ENCODE measurements at places on chromosomes 11 and 22.

- DNase-seq: no peak
Measured at GRCh38 chr11:95917193-95918036, 6.5 kb downstream of the MTMR2 start.

GRCh38 chr22:42931421-42932196 is 74.5 kb upstream of the ARFGAP3 start:
- peak; percentile 70 for DNase-seq

GRCh38 chr22:42938976-42939375 is 76.0 kb downstream of the PACSIN2 start:
- no peak for DNase-seq

- no peak for DNase-seq
Measured at GRCh38 chr11:34537636-34538035, 24.0 kb upstream of the ELF5 start.

DNA sequence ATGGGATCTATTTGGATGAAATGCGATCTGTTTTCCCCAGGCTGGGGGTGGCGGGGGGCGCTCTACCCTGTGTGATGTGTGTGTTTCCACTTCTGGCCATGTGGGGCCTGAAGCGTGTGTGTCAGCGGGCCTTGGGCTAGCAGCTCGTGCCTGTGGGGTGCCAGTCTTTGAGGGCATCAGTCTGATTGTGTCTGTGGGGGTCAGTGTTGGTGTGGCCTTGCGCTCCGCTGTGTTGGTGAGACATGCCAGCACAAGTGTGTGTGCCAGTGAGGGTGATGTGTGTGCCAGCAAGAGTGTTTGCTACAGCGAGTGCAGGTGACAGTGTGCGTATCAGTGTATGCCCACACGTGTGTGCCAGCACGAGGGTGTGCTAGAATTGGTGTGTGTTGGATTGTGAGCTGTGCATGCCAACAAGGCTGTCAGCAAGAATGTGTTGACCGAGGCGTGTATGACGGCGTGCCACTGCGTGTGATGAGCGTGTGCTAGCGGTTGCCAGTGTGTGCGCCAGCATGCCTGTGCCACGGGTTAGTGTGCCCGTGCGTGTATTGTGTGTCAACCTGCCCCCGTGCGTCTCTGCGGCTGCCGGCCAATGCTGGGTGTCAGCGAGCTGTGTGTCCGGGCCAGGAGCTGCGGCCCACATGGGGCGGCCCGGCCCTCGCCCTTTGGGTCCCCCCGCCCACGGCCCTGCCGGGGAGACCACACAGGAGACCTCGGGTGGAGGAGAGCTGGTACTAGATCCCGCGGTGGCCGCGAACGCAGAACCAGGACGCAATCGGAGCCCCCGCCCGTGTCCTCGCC is 519 bp downstream of the ARRB1 start:
- peak; percentile 53 for DNase-seq

GRCh38 chr11:93614173-93614722 is 47.2 kb upstream of the CEP295 start:
- no peak for DNase-seq

GRCh38 chr11:42344204-42344792 is 884.8 kb upstream of the LRRC4C start:
- no peak for DNase-seq

- DNase-seq: no peak
Measured at GRCh38 chr11:34209809-34210208, 104.4 kb downstream of the NAT10 start.

GRCh38 chr11:59102259-59102765 is 4.7 kb upstream of the FAM111B start:
- peak; percentile 77 for DNase-seq

DNA sequence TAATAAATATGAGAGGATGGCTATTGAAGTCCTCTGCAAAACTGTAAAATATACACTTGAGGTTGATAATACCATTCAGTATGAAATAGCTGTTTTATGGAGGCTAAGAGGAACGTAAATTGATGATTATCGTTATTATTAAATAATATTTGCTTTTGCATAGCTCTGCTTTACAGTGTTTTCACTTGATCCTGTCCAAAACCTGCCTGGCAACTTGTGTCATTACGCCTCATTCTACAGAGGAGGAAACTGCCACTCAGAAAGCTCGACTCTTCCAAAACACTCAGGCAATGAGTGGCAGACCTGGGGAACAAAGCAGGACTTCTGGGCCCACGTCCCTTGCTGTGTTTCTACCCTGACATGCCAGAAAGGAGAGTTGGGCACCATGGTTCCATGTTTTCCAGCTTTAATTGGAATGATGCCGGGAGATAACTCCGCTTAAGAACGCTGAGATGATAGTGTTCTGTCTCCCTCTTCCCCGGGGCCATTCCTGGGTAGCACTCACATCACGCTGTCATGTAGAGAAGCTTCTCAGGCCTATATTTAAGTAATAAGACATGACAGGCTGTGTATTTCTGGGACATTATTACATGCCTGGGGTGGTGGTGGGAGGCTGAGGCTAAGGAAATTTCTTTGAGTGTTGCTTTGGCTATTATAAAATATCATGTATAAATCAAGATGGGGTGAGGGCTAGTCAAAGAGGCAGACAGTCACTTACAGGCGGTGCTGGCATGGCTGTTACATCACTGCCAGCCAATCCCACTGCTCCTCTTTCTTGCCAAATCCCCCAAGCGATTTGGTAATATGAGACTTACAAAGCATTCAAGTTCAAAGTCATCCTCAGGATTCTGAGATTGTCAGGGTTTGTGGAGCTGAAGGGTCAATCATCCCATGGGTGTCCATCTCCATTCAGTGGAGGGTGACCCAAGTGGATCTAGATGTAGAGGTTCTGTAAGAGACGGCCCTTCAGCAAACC is 501.7 kb downstream of the INSC start:
- DNase-seq: no peak

DNA sequence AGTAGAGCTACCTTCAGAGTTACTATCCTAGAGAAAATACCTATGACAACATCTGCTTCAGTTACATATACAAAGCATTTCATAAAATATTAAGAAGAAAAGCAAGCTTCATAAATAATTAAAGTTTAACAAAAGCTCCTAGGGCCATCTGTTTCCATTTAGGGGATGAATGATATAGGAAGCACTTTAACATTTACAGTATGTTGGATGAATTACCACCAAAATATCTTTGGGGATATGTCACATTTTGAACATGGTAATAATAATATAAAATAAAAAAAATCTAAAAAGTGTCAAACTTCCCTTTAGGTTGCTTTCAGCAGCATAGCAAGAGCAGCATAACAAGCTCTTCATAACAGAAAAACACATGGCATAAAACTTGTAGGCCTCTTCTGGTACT is 104.6 kb downstream of the ATG16L2 start:
- no peak for DNase-seq

GRCh38 chr11:59791639-59792038 is 18.9 kb downstream of the MRPL16 start:
- no peak for DNase-seq

GRCh38 chr11:96257036-96257435 is 86.0 kb downstream of the MAML2 start:
- no peak for DNase-seq

DNA sequence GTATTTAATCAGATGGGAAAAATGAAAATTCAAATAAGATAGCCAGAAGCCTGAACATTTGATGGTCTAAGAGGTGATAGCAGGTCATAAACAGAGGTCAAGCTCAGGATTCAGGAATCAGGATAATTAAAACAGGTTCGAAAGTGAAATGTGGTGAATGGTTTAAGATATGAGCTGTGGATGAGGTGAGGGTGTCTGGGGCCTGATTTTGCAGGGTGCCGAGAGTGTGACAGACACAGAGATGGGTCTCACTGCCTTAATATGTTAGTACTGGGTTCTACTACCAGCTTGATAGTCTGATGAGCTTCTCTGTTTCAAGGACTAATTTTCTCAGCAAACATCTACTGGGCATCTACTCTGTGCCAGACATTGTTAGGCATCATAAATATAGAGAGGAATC is 19.9 kb upstream of the EMSY start:
- no peak for DNase-seq

DNA sequence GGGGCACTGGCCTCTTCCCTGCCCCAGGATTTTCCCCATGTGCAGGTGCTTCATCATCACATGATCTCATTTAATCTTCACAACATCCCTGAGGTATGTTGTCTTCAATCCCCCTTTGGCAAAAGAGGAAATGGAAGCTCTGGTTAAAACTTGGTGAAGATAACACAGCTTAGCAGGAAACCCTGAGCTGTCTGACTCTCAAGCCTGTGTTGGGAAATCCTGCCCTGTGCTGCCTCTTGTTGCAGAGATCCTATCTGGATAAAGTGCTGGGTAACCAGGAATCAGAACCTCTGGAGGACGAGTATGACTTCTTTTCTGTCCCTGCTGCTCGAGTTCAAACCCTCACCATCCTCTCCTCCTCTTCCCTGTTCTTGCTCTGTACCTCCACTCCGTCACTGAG is 13.1 kb upstream of the E2F8 start:
- DNase-seq: no peak

DNA sequence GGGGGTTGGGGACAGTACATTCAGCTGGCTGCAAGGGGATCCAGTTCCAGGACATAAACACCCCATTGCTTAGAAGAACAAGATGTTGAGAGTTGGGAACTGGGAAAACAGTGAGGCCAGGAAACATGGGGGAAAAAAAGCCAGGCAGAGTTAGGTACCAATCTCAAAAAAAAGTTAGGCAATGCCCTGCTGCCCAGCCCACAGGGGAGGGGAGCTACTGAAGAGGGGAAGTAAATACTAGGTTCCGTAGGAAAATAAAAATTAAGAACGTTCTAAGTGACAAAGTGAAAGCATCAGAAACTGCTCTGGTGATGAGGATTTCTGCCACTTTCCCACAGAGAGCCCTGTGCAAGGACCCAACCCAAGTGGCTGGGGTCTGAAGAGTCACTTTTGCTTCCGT is 12.0 kb downstream of the SPTBN2 start:
- no peak for DNase-seq

- DNase-seq: no peak
Measured at GRCh38 chr22:40709752-40710413, 30.6 kb downstream of the MCHR1 start.

DNA sequence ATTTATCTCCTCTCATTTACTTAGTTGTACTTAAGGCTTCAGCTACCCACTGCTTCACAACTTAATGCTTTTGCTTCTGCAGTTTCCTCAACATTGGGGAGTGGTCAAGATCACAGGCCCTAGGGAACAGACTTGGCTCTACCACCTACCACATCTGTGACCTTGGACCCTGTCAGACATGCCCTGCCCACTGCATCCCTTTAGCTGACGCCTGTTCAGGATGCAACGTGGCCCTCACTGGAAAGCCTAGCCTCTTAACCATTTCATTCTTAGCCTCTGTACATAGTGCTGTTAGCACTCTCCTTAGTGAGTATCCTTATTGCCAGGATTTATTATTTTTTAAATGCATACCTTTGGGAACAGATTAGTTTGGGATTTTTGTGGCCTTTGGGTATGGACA is 34.4 kb downstream of the TNRC6B start:
- DNase-seq: no peak

DNA sequence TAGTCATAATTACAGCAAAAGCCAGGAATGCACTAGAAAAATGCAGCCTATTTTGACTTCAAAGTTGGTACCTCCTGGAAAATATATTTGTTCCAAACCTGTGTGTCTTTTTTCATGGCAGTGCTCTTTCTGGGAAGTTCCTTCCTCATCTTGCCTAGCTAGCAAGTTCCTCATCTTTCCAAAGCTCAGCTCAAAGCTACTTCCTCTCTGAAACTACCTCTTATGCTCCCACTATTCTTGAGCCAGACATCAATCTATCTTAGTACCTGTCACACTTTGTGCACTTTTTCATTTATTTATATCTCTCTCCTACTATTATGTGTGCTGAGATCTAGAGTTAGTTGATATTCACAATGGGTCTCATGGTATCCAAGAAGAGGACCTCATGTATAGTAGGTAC is 191.6 kb upstream of the CCDC90B start:
- no peak for DNase-seq

DNA sequence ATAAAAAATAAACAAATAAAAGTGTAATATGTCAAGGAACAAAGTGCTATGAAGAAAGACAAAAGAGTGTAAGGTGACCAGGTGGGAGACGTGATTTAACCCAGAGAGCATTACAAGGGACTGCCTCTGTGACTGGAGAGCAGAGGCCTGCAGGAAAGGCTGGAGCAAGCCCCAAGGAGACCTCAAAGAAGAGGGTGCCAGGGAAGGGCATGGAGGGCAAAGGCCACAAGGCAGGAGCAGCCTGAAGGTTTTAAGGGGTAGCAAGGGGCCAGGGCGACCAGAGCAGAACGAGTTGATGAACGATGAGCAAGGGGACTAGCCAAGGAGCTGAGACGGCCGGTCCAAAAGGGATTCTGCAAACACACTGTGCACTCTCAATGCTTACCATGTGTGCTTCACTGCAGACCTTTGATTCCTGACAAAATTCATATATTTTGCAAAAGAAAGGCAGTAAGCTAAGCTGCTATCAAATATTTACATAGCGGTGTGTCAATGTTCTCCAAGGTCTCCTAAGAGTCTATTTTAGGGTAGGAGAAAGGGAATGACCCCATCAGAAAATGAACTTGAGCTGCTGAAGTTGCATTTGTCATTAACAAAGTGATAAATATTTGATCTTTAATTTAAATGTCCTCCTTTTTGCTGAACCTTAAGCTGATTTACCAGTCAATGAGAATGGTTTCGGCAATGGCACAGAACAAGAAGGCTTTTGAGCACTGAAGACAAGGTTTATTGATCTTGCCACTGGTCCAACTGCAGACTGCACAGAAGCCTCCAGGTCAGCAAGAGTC is 50.5 kb downstream of the SMCO4 start:
- no peak for DNase-seq

DNA sequence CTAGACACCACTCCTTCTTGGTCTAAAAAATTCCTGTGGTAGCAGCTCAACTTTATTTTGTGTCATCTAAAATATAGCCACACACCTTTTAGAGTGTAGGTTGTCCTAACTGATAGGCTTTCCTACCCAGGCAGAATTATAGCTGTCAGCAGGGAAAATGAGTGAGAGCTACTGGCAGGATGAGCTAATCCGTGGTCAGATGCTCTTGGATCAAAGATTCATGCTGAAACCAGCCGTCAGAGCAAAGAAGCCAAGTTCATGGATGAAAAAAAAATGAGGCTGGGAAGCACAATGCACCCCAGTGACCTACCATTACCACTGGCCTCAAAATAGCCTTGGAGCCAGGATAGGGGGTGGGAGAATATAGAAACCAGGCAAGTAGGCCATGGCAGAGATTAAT is 113.1 kb upstream of the BLID start:
- DNase-seq: no peak

- DNase-seq: no peak
Measured at GRCh38 chr22:23240639-23241389, 60.5 kb downstream of the BCR start.

GRCh38 chr22:42585096-42585495 is 29.6 kb downstream of the POLDIP3 start:
- no peak for DNase-seq

GRCh38 chr22:30881361-30882183 is 87.0 kb downstream of the MORC2 start:
- no peak for DNase-seq
